Retina (tissue), 1 donor: ENCODE measurements at places on chromosomes 11 and 22.
A peak's percentile ranks its signal among the peaks of the same experiment; 100 is the strongest.

DNA sequence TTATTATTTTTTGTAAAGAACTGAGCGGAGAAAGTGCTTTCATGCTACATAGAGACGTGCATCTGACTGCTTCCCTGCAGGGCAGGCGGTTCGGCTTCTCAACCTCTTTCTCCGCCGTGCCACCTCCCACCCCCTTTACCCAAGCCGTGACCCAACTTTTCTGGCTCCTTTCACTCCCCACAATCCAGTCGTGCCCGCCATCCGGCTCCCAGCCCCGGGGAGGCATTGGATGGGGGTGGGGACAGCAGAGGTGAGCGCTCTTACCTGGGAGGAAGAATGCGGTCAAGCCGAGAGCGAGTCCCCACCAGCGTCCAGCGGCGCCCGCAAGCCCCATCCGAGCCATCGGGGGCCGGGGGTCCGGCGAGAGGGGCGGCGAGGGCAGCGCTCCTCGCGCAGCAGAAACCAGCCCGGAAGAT, 781 bp downstream of the NECTIN1 start:
- DNase-seq: peak; percentile 73

DNA sequence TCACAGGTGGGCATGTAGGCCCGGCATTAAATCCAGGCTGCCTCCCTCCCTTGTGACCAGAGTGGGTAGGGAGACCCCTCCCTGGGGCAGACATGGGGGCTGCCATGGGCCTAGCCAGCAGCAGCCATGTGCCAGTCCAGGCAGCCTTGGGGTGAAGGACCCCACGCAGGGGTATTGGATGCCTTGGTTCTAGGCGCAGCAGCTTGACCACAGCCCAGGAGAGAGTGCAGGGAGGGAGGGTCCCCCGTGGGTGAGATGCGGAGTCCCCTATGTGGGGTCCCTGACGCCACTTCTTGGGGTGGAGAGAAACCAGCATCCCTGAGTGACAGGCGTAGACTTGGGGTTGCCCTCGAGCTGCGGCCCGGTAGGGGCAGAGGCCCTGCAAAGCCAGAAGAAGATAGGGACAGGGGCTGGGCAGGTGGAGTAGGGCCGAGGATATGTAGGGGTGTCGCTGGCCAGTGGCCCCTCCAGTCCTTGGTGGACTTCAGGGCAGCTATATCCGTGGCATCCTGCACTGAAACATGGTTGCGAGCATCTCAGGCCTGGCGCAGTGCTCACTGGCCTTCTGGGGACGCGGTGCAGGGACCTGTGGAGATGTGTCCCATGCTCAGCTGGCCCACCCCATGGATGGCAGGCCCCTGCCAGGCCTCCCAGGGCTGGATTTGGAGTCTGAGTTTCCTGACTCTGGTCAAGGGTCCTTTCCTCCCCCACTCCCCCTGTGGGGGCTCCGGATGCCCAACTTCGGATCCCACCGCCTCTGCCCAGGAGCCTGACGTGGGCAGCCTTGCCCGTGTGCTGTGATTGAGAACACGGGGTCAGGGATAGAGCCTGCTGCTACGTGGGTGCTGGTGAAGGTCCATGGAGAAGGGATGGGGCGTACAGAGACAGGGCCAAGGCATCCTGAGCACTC, 1179.8 kb downstream of the BRD1 start:
- DNase-seq: no peak

DNA sequence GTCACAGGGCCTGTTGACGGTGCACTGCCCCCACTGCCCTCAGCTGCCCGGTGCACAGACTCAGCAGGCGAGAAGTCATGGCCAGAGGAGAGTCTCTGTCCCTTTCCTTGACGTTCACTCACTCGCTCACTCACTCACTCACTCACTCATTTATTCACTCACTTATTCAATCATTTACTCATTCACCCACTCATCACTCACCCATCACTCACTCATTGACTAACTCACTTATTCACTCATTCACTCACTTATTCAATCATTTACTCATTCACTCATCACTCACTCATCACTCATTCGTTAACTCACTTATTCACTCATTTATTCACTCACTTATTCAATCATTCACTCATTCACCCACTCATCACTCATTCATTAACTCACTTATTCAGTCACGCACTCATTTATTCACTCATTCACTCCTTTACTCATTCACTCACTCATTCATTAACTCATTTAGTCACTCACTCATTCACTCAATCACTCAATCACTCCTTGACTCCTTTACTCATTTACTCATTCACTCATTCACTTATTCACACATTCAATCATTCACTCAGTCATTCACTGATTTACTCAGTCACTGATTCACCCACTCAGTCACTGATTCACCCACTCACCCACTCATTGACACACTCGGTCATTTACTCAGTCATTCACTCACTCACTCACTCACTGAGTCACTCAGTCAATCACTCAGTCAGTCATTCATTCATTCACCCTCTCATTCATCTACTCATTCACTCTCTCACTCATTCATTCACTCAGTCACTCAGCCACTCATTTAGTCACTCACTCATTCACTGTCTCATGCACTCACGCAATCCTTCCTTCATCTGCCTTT, 1193.5 kb downstream of the BRD1 start:
- DNase-seq: no peak

DNA sequence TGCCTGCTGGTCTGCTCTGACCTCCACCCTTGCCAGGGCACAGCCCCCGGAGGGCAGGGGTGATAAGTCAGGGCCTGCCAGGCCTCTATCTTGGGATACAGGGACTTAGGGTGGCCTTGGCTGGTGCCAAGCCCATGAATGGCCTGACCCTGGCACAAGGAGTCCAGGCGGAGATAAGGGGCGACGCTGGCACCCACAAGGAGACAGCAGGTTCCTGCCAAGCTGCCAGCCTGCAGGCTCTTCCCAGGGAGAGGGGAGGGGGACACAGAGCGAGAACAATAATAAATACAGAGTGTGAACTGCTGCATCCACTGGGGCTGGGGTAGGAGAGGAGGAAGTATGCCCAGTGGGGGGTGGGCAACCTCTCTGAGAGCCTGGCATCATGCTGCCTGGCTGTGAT, 978 bp downstream of the CSDC2 start:
- no peak for DNase-seq

- no peak for DNase-seq
Measured at GRCh38 chr11:6307876-6308275, 12.4 kb downstream of the CAVIN3 start.

DNA sequence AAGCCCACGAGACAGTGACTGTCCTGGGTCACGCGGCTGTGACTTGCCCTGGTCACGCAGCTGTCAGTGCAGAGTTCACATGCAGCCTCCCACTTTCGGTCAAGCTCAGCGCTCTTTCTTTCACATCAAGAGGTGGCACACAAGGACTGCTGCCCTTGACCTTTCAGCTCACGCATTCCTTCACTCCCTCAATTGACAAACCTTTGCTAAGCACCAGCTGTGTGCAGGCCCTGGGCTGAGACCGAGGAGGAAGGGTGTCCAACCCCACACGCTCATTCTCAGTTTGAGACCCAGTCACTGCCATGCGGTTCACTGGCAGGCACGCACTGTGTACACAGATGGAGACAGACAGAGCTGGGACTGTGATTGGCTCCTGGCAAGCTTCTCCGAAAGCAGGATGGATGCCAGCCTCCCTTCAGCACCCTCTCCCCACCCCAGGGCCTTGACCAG, 70.3 kb downstream of the SCUBE1 start:
- DNase-seq: no peak

GRCh38 chr11:112150517-112150916, 13.4 kb downstream of the IL18 start:
- no peak for DNase-seq
